ENCODE measurements at places on chromosomes 16 and 17.

DNA sequence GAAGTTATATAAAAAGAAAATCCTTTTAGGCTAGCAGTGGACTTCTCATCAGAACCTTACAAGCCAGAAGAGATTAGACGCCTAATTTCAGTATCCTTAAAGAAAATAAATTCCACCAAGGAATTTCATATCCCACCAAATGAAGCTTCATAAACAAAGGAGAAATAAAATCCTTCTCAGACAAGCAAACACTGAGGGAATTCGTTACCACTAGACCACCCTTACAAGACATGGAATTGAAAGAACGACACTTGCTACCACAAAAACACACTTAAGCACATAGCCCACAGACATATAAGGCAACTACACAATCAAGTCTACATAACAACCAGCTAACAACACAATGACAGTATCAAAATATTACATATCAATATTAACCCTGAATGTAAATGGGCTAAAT is 299.2 kb downstream of the TOX3 start:
- DNase-seq: no peak

- no peak for DNase-seq
Measured at GRCh38 chr17:60134396-60135150, 15.2 kb upstream of the CA4 start.

DNA sequence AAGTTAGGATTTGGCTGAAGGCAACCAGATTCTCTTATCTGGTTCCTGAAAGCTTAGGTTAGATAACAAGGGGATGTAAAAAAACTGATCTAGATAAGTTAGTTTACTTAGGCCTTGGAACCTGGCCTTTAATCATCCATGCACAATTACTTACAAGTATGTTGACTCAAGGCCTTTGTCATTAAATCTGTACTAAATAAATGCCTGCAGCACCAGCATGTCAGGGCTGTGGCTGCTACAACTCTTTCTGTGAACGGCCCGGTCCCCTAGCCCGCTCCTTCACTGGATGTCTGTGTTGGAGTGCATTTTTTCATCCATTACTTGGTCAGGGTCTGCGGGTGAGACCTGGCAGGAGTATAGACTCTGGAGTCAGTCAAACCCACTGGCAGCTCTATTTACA is 48.4 kb upstream of the ALDH3A1 start:
- no peak for DNase-seq

DNA sequence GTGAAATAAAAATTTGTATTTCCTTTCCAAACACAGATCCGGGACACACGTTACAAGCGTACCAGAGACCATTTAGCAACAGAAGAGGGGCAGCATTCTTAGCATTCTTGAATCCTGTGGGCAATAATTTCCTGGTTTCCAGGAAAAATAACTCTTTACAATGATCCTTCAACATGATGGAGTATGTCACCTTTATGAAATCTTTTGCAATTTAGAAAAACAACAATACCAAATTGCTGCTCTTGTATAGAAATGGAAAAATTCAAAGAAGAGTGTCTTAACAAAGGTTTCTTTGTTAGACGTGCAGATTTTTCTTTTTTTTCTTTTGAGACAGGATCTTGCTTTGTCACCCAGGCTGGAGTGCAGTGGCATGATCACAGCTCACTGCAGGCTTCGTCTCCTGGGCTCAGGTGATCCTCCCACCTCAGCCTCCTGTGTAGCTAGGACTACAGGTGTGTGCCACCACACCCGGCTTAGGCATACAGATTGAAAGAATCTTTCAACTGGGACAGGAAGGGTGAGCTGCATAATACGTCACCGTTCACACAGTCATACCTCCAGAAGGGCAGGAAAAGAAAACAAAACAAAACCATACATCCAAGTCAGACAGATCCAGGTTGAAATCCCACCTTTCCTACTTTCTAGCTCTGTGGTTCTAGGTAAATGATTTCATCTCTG is 10.8 kb upstream of the GCSH start:
- no peak for DNase-seq

DNA sequence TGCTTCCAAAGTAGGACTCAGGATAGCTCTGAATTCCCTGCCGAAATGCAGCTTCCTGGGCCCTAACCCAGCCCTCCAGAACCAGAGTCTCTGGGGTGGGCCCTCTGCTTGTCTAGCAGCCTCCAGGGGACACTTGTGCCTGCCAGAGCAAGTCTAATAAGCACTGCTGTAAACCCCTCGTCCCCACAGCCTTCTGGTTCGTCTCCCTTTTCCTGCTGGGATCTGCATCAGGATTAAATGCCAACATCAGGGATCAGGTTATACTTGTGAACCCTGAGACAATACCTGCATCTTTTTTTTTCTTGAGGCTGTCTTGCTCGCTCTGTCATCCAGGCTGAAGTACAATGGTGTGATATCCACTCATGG is 282.0 kb downstream of the SEC14L1 start:
- DNase-seq: no peak

DNA sequence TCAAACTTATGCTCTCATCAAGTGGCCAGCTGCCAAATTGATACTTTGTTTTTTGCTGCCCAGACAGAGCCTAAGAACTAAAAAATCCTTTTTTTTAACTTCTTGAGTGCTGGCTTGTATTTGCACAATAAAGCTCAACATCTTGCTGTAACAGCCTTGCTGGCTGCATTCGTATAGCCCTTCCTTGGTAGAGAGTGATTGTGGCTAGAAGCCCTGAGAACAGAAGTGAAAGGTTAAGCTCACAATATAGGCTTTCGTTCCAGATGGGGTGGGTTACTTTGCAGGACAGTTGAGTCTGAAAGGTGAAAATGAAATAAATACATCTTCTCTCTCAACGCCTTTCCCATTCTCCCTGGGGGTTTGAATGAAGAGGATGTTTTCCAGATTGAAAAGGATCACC is 278.8 kb downstream of the HS3ST3B1 start:
- DNase-seq: no peak

- no peak for DNase-seq
Measured at GRCh38 chr16:29791845-29792807, 1.6 kb downstream of the KIF22 start.

DNA sequence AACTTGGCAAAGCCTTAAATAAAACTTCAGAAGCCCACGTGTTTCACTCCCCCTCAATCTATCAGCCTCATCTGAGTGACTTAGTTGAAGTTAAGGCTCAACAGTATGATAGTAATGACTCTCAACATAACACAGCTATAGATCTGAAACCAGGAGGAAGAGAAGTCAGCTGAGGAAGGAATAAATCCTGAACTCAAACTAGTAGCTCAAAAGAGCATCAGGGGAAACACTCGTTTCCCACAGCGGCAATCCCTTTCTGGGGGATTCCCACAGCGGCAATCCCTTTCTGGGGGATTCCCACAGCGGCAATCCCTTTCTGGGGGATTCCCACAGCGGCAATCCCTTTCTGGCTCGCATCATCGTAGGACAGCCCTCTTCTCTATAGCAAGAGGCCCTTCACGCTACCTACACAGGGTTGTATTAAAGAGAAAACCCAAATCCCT is 56.8 kb downstream of the ZZEF1 start:
- DNase-seq: no peak

GRCh38 chr17:52128721-52129120 is 29.8 kb downstream of the CA10 start:
- DNase-seq: no peak

DNA sequence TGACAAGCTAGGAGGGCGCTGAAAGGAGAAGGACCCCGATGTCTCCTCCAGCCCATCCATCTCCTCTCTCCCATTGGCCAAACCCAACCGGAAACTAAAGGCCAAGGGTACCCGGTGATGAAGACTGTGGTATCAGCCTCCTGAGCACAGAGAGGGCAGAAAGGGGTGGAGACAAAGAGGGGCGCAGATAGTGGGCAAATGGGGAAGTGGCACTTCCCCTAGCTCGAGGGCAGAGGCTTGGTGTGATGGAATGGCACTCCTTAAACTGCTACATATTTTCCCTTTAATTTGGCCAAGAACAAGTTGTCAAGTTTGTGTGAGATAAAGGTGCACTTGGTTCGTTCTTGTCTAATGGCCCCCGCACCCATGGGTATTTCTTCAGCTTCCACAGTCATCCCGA is 27.8 kb downstream of the IL4R start:
- DNase-seq: no peak

DNA sequence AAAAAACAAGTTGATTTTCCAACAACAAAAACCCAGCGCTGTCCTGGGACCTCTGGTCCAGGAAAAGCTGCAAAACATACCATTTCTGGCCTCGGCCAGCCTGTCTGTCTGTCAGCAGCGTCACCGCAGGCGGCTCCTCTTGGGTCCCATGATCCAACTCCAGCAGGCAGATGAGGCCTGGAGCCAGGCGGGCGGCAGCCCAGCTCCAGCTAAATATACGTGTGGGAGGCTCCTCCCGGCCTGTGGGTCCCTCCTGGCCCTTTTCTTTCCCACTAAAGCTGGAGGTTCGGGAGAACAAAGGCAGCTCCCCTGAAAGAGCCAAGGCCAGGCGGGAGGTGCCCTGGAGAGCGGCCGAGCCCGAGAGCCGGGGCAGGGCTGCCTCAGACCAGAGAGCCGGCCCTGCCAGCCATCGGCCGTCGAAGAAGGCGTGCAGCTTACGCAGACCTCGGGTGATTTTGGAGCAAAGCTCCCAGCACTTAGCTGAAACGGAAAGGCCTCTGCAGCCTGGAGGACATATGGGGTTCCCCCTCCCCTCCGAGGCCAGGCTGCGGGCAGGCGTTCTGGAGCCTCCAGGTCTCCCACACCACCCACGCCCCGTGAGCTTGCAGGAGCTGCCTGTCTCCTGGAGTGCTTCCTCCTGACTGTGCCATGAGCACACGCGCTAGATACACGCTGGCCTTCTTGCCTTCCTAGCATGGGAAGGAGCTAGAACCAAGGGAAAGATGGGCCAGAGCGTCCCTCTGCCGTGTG is 19.9 kb upstream of the JPH3 start:
- no peak for DNase-seq

- DNase-seq: no peak
Measured at GRCh38 chr16:67543582-67543981, 15.0 kb downstream of the RIPOR1 start.

- no peak for DNase-seq
Measured at GRCh38 chr17:77163001-77163400, 22.2 kb downstream of the SEC14L1 start.

DNA sequence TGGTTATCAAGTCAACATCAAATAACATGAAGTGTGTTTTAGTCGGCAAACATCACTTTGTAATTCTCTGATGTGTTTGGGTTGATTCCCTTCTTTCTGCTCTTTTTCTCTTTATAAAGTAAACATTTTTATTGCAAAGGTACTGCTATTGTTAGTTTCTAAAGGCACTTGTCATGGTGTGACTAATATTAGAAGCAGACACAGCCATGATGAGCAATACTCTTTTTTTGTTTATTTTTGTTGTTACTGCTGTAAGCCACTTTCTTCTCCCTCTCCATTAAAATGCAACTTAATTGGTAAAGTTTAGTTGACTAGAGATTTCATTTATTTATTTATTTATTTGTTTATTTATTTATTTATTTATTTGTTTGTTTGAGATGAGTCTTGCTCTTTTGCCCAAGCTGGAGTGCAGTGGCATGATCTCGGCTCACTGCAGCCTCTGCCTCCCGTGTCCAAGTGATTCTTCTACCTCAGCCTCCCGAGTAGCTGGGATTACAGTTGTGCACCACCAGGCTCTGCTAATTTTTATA is 424.7 kb downstream of the WWOX start:
- DNase-seq: no peak

- no peak for DNase-seq
Measured at GRCh38 chr16:30767767-30768465, 5.8 kb downstream of the RNF40 start.

DNA sequence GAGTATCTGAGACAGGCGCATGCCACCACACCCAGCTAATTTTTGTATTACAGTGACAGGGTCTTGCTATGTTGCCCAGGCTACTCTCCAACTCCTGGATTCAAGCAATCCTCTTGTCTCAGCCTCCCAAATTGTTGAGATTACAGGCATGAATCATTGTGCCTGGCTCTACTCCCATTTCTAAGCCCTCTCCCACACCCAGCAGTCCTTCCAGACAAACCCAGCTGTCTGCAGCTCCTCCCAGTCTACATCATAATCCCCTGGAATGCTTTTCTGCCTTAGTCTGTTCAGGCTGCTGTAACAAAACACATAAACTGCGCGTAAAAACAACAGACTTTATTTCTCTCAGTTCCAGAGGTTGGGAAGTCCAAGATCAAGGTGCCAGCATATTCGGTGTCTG is 144.5 kb downstream of the GRIN2A start:
- DNase-seq: no peak

Data from HuH-7 (cell line).